ENCODE measurements at places on chromosomes 1 and 21.

- no peak for DNase-seq
These were observed 12.8 kb downstream of the PROK1 start for GRCh38 chr1:110463725-110464124.

GRCh38 chr1:150092180-150092791 lies 24.7 kb downstream of the VPS45 start:
- DNase-seq: no peak

- DNase-seq: no peak
These were observed 1148.8 kb upstream of the ADGRL4 start for GRCh38 chr1:80155371-80155770.

DNA sequence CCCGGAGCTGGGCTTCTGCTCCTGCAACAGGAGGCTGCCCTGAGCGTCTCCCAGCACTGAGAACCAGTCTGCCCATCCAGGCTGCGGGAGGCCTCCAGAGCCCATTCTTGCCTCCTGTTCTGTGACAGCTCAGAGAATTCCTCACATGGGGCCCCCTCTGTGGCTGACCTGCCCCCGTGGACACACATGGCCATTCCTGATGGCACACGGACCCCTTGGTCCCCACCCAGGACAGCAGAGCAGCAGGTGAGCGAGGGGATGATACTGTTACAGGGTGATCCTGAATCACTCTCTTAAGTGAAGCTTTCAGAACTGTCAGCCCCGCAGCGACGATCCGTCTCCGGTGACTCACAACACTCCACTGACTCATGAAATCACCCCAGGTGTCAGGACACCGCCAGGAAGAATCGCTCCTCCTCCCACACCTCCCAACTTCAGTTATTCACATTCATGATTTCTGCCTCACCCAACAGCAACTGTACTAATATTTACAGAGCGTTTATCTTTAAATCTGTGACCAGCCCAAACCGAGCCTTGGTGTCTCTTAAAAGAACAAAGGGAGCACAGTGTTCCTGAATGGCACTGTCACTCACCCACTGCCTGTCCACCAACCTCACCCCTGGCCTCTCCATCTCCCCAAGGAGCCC lies 22.5 kb downstream of the CHD5 start:
- no peak for DNase-seq

DNA sequence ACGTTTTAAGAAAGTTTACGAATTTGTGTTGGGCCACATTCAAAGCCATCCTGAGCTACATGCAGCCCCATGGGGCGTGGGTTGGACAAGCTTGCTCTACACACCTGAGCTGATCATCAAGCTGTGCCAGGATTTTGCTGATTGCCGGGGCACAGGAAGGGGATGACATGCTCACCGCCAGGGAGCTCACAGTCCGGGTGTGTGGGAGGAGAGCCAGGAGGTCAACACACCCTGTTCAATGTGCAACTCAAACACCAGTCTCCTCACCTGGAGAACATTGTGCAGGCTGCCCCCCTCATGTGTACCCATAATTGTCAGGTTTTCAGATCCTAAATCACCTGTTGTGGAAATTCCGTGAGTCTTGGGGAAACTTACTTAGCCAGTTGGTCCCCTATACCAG lies 969 bp downstream of the CYP4A11 start:
- no peak for DNase-seq

DNA sequence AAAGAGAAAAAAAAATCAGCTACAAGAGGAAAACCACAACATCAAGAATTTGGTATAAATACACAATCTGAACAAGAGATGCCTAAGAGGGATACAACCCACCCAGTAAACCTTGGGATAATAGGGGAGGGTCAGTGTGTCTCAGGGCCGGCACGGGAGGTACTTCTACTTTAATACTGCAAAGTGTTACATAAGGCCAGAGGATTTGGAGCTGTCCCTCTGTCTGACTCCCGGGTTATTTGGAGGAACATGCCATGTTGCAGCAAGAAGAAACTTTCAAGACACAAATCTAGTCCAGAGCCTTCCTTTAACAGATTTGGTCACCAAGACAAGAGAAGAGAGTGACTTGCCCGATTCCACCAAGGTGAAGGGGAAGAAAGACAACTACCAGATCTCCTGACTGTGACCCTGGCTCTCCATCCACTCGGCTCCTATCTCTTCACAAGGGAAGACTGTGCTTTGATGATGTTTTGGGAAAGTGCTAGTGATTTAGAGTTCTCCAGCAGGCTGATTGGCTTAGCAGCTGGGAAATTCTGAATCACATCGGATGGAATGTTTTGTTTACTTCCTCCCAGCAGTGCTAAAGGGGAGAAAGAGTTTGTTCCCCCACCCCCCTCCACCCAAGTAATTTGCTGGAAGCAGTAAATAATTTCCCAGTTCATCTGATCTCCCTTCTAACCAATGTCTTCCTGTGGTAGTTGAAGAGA lies 29.3 kb downstream of the SGIP1 start:
- no peak for DNase-seq

GRCh38 chr1:4786055-4786454 lies 131.6 kb downstream of the AJAP1 start:
- no peak for DNase-seq

- no peak for DNase-seq
These were observed 110.7 kb upstream of the TMEM51 start for GRCh38 chr1:15042866-15043265.

GRCh38 chr1:116874733-116875249 lies 34.9 kb upstream of the PTGFRN start:
- DNase-seq: no peak

DNA sequence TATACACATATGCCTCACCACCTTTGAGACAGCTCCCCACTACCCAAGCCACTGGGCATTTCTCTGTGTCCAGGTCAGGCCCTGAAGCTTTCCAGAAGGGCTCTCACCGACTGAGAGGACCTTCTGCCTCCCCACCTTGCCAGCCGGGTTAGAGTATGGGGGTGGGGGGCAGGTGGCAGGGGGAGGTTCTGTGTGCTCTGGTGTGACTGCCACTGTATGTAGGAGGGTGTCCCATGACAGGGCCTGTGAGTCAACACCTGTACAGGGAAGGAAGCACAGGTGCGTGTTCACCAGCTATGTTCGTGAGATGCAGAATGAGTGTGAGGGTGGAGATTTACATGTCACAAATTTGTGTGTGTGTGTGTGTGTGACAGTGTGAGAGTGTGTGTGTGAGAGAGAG lies 7.0 kb downstream of the AHDC1 start:
- DNase-seq: no peak

GRCh38 chr1:204359474-204360255 lies at the start of gene PLEKHA6:
PLEKHA6 (minus strand) TSS chr1:204359929; CDS start chr1:204273727, 86,202 bp downstream.
- peak; percentile 76 for DNase-seq

DNA sequence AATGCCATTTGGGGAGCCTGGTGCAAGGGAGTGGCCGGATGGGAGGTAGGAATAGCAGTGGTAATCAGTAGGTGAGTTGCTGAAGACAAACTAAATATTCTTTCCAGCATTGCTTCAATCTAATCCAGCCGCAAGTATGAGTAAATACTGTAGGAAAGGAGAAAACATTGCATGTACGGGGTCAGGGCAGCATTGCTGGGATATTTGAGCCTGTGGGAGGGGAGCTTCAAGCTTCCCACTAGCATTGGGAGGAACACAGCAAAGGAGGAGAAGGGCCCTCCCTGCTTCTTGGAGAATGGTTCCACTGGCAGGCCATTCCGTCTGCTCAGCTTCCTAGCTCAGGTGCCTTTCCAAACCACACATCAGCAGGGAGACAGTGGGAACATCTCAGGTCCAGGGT lies 15.2 kb downstream of the CAPN2 start:
- no peak for DNase-seq

GRCh38 chr1:68675336-68675735 lies 178.5 kb upstream of the DEPDC1 start:
- no peak for DNase-seq

DNA sequence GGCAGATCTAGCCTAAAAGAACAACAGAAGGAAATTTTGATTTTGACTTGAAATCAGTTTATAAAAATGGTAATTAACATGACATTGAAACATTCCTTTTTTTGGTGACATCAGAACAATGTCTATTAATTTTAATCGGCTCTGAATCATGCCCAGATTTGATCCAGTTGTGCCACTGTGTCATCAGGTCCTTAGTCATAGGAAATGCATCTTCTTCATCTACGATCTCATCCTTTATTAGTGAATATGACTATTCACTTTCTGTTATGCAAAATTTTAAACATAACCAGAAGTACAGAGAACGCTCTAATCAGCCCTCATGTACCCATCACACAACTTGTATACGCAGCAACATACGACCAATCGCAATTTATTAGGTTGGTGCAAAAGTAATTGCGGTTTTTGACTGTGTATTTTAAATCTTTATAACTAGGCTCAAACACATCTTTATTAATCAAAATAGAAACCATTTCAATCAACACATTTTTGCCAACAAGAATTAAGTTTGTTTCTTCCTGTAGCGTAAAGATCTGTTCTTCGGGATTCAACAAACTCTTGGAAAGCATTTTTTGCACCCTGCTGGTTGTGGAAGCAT lies 40.3 kb upstream of the TLR5 start:
- no peak for DNase-seq

- DNase-seq: no peak
These were observed 148.7 kb upstream of the NR5A2 start for GRCh38 chr1:199878823-199879222.

DNA sequence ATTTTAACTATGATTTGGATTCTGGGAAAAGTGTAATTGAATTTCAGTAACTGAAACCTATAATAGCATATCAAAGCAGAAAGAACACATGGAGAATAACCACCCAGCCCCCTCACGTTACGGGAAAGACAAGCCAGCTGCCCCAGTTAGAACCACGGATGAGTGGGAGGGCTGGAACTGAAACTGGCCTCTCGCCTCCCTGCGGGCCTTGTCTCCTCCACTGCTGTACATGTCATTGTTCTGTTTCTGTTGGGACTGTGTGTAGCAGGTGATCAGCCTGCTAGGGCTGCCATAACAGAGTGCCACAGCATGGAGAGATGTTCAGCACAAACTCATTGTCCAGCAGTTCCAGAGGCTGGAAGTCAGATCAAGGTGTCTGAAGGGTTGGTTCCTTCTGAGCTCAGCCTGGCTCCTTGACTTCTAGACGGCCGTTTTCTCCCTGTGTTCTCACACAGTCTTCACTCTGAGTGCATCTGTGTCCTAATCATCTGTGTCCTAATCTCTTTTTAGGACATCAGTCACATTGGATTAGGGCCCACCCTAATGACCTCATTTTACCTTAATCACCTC lies 52.4 kb downstream of the MAP3K21 start:
- DNase-seq: no peak

GRCh38 chr21:45845063-45845769 lies 136.4 kb upstream of the COL6A1 start:
- DNase-seq: no peak

- DNase-seq: no peak
These were observed 53.9 kb upstream of the RBM15 start for GRCh38 chr1:110285316-110285715.

DNA sequence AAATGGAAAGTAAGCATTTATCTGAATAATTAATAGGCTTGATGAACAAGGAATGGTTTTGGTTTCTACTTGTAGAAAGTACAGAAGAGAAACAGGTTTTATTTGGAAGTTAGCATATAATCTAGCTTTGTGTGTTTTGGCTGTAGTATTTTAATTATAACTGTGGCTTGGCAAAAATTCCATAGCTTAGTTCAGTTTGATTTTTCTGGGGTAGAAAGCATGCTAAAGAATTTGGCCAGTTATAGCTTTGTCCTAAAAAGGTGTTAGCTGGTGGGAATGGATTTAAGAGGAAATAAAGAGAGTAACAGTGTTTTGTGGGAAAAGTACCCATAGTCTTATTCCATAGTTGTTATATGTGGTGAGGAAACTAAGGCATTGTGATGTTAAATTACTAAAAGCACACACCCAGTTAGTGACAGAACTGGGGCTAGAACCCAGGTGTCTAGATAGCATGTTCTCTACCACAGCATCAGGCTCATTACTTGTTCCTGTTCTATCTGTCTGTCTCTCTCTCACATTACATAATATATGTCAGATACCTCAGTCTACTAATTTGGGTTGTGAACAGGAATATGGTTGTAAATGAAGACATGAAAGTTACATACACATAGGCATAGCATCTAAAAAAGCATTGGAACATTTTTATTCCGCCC lies 55.0 kb downstream of the MPZL1 start:
- DNase-seq: no peak

DNA sequence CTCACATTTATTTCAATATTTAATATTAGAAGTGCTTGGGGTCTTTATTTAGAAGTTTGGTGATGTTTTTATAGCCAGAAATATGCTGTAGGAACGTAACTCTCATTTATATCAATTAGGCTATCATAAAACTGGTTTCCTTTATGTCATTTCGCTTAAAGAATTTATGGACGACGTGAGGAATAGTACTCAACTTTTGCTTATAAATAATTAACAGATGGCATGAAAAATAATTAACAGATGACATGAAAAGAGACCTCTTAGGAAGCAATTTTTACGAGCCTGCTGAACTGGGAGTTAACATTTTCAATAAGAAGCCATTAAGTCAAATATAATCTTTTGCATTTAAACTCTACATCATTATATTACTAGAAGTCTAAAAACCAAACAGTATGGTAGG lies 123.5 kb downstream of the OLFML2B start:
- DNase-seq: no peak

GRCh38 chr1:46171351-46171750 lies 3.5 kb upstream of the TSPAN1 start:
- peak; percentile 44 for DNase-seq

GRCh38 chr1:59732214-59732955 lies 82.4 kb upstream of the HOOK1 start:
- DNase-seq: no peak

DNA sequence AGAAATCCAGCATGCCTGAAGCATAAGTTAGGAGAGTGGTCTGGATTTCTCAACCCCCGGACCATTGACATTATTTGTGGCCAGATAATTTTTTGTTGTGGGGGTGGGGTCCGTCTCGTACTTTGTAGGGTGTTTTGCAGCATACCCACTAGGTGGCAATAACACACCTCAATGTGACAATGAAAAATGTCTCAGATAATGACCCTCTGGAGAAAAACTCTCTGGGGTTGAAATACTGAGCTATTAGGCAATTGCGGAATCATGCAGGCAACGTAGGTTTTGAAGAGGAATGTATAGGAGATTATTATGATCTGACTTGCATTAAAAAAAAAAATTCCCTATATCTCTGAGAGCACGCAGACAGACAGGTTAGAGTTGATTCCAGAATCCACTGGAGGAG lies 25.3 kb upstream of the RRP15 start:
- no peak for DNase-seq

All from left ventricle myocardium superior (tissue), 1 donor.